Placental pericyte (primary cell): ENCODE measurements at places on chromosomes 16 and 17. TPM values are rescaled to one million over a fixed set of nuclear protein-coding genes. Genes with fewer than 3 reads are reported as not detected.

Gene PRAC2
- 0.66 TPM in 1 of 2 replicates, not detected in the other for total RNA-seq

Gene MYH11
- total RNA-seq = under 0.01 TPM in 2 replicates

Gene METTL9
- 176 and 177 TPM in 2 replicates for total RNA-seq

Gene AANAT
- not detected in 2 replicates for total RNA-seq

Gene XAF1
- total RNA-seq = 41.4 and 108 TPM in 2 replicates

Gene NOS2
- not detected in 2 replicates for total RNA-seq

Gene PMFBP1
- 0.29 TPM in 1 of 2 replicates, not detected in the other for total RNA-seq

Gene JPH3
- not detected in 2 replicates for total RNA-seq

Gene SEPTIN12
- total RNA-seq = not detected in 2 replicates

Gene TVP23A
- not detected in 2 replicates for total RNA-seq

Gene TVP23C
- 20.5 and 46.8 TPM in 2 replicates for total RNA-seq

Gene PLA2G10
- not detected in 2 replicates for total RNA-seq

Gene PRSS53
- total RNA-seq = 0.88 and 2.0 TPM in 2 replicates

Gene SMG6
- total RNA-seq = 36.3 and 43.2 TPM in 2 replicates

Gene EVI2B
- total RNA-seq = 0.66 and 0.86 TPM in 2 replicates

Gene HP
- total RNA-seq = not detected in 2 replicates

Gene CD300E
- not detected in 2 replicates for total RNA-seq

Gene TNFRSF17
- not detected in 2 replicates for total RNA-seq

Gene PIRT
- total RNA-seq = not detected in 2 replicates

Gene GCGR
- not detected in 2 replicates for total RNA-seq

Gene KRTAP1-1
- not detected in 2 replicates for total RNA-seq

Gene KRTAP1-5
- 1.5 and 14.2 TPM in 2 replicates for total RNA-seq

Gene TAT
- not detected in 2 replicates for total RNA-seq
